ENCODE measurements at places on chromosomes 2 and 18. TPM values are rescaled to one million over a fixed set of nuclear protein-coding genes. Genes with fewer than 3 reads are reported as not detected.

Gene REG1B
- not detected for total RNA-seq

Gene UCN
- 16.2 TPM for total RNA-seq

Gene GREB1
- 136 TPM for total RNA-seq

Gene TMEM37
- 14.2 TPM for total RNA-seq

Gene RAX
- total RNA-seq = not detected

Gene MGAT4A
- total RNA-seq = 13.8 TPM

Gene IL1F10
- not detected for total RNA-seq

Gene PIK3C3
- 75.1 TPM for total RNA-seq

GRCh38 chr2:195805283-195805976 lies 148.4 kb downstream of the SLC39A10 start:
- no peak for DNase-seq

DNA sequence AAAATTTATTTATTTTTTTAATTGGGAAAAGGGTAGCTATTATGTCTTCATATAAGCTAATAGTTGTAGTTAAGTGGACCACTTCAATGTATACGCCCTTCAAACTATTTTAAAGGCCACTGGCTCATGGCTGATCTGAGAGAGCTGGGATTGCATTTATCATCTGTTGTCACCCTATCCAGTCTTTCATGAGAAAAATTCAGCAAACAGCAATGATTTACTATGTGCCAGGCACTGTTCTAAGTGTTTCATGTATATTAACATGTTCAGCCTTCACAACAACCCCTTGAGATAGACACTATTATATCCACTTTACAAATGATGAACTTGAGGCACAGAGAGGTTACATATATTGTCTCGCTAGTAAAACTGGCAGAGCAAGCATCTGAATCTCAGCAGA lies 66.1 kb upstream of the ZNF397 start:
- no peak for DNase-seq

GRCh38 chr2:44768438-44769236 lies 172.9 kb upstream of the SIX3 start:
- no peak for DNase-seq

DNA sequence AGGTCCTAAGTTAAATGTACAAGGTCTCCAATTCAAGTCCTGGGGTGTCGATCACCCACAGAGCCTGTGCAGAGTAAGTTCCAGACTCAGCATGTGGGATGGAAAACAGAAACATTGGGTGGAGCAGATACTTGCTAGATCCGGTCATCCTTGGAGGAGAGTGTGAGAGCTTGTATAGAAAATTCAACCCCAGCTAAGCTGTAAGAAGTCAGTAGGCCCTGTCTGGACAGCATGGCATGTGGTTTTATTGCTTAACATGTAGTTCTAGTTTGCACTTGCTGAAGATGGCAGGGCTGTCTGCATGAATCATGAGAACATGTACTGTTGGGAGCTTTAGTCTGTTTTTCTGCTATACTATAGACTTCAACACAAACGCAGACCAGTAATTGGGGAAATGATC lies 189.6 kb upstream of the RMP24 start:
- DNase-seq = no peak

DNA sequence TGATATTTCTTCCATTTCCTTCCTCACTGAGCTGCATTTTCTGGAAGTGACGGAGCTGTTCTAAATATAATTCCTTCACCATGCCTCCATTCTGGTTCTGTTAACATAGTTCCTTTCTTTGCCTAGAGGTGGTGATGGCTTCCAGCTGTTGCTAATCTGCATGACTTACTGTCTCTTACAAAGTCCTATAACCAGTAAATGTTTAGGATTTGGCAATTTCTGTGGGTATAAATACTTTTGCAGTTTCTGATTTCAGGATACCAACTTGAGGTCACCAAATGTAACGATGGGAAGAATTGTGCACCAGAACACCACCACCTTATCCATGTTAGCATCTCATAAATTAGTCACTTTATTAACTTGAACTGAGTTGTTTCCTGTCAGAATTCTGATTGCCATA lies 101.7 kb upstream of the FN1 start:
- DNase-seq = no peak

GRCh38 chr2:50885948-50886347 lies 146.0 kb downstream of the NRXN1 start:
- DNase-seq = no peak

- DNase-seq = no peak
Observed at GRCh38 chr2:72940786-72941185, 23.5 kb downstream of the EMX1 start.

GRCh38 chr2:11798701-11799435 lies 52.4 kb downstream of the LPIN1 start:
- no peak for DNase-seq

- DNase-seq = no peak
Observed at GRCh38 chr2:18412980-18413675, 147.3 kb downstream of the RDH14 start.

Measured in testis (tissue), 5 donors.